Activated CD4-positive, alpha-beta T cell treated with anti-CD3 and anti-CD28 coated beads, Interleukin-2, amount 50 U/mL, for 24 hours (primary cell): ENCODE measurements at places on chromosomes 13 and 19.
A peak's percentile ranks its signal among the peaks of the same experiment; 100 is the strongest.

DNA sequence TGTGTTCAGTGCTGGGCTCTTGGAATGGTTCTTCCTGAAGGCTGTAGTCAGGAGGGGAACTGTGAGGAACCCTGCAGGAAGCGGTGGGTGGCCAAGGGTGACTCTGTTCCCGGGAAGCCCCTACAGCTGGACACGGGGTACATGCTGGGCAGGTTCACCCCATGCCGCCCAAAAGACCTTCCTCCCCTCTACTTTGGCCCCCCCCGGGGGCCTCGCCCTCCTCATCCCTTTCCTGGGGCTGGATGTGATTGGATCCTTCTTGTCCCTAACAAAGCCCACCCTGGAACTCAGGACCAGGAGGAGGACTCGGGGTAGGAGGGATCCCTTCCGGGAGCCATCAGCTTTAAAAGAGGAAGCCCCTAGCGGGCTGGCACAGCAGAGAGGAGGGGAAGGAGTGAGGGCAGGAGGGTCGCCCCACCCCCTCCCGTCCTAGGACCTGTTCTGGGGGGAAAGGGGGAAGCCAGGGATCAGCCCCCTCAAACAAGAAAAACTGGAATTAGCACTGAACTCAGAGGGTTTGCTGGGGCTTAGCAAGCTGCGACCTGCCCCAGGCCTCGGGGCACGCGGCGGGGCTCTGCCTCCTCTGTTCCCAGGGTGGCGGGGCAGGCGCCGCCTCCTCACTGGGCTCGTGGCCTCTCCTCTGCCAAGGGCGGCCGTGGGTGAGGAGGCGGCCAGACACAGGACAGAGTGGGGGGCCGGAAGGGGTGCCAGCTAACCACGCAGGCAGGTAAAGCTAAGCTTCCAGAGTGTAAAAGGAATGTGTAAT, 4.0 kb downstream of the CEBPA start:
- DNase-seq: no peak

GRCh38 chr19:48826606-48827020, 9.7 kb downstream of the HSD17B14 start:
- no peak for DNase-seq

GRCh38 chr13:98685146-98685545, 67.3 kb downstream of the SLC15A1 start:
- no peak for DNase-seq

- DNase-seq: no peak
Measured at GRCh38 chr19:31111741-31112140, 237.5 kb downstream of the TSHZ3 start.

DNA sequence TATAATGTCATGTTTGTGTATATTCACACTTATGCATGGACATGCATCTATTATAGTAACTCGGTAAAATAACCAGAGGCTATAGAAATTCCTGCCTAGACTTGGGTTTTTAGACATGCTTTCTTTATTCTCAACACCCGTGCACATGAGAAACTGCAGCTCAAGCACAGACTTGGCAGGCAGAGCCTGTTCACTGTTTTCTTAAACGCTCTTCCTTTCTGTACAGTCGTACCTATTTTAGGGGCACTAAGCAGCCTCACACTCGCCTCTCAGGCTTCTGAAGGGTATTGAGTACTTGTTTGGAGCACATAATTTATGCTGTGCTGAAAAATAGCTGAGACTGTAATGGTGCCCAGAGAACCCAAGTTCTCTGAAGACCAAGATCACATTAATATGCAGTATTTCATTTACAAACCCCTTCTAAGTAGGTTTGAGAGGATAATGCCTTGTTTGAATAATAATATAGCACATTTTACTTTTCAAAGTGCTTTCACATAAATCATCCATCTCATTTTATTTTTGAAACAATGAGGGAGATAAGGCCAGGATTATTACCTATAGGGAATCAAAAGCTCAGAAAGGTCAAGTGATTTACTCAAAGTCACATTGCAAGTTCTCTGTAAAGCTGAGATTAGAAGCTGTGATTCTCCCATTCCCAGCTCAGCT, 429.9 kb downstream of the SPRY2 start:
- DNase-seq: no peak

- DNase-seq: peak; percentile 18
Measured at GRCh38 chr19:12293777-12294248, 870 bp downstream of the ZNF44 start.

GRCh38 chr13:24742977-24743376, 21.0 kb upstream of the RNF17 start:
- DNase-seq: no peak

- DNase-seq: no peak
Measured at GRCh38 chr13:31814536-31814935, 75.2 kb downstream of the RXFP2 start.

GRCh38 chr13:46119883-46120614, 15.2 kb upstream of the CPB2 start:
- DNase-seq: no peak

DNA sequence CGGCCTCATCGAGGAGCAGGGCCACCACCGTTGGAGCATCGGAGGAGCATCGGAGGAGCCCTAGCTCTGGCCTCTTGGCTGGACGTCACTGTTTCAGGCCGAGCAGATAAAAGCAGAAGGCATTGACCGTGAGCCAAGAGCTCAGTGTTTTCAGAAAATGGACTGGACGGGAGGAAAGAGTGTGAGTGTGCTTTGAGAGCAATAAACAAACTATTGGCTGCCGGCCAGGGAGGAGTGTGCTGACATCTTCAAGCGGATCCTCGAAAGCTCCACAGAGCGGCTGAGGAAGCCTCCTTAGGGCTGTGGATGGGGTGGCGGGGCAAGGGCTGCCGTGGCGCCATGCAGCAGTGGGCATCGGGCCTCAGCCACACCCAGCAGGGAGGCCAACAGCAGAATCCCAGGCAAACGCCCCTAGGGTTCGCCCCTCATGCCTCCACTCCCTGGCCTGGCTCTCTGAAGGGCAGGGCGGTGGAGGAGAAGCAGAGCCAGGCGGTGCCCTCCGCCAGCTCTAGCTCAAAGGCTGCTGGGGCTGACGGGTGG, 41.8 kb downstream of the IRS2 start:
- DNase-seq: no peak

DNA sequence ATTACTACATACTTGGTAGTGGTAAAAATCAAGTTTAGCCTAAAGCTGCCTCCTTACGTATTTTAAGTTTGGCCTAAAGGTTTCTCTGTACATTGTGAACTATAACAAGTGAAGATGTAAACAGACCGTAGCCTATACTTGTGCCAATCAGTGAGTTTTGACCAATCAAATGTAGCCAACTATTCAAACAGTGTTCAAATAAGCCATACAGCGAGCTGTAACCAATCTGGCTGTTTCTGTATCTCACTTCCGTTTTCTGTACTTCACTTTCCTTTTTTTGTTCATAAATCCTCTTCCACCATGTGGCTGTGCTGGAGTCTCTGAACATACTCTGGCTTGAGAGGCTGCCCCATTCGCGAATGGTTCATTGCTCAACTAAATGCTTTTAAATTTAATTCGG, 2504.6 kb downstream of the PCDH9 start:
- no peak for DNase-seq

DNA sequence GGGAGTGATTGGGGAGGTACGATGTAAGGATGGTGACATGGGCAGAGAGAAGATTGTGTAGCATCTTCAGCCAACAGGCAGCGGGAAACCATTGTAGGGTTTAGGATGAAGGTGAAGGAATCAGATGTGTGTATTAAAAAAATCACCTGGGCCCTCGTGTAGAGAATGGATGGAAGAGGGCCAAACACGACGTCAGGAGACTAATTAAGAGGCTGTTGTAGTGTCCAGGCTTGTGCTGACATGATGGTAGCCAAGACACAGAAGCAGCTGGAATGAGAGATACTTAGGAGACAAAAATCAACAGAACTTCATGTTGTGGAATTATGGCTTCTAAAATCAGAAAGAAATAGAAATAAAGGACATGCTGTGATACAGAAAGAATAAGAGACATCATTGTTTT, 41.2 kb upstream of the ARGLU1 start:
- no peak for DNase-seq

GRCh38 chr13:99932912-99933311, 38.7 kb downstream of the ZIC5 start:
- no peak for DNase-seq

GRCh38 chr13:62387647-62388046, 972.0 kb upstream of the PCDH20 start:
- no peak for DNase-seq

GRCh38 chr13:111513766-111514609, 193.5 kb downstream of the TEX29 start:
- DNase-seq: no peak

DNA sequence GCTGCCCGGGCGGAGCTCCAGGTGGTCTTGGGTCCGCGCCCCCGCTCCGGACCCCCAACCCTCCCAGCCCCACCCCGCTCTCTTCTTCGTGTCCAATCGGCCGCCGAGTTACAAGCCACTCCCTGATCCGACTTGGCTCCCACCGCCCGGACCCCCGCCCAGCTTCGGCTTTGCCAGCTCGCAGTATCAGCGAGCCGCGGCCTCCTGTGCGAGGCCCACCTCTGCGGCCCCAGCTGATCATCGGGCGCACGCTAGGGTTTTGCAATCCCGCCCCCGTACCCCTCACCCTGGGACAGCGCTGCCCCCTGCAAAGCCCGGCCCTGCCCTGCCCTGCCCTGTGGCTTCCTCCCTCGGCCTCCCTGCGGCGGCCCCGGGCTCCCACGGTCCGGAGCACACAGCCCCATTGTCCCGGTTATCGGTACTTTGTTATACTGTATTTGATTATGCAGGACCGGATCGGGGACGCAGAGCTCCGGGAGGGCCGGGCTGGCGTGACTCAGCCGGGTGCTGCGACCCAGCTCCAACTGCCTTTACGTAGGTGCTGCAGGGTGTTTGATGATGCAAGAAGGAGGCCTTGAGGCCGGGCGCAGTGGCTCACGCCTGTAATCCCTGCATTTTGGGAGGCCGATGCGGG, 598 bp upstream of the LPAR2 start:
- peak; percentile 10 for DNase-seq

GRCh38 chr13:36776175-36776574, 42.8 kb upstream of the RFXAP start:
- DNase-seq: no peak

GRCh38 chr19:46023311-46023779, 492 bp upstream of the PGLYRP1 start:
- DNase-seq: no peak

- DNase-seq: no peak
Measured at GRCh38 chr13:48403913-48404312, 9.0 kb downstream of the LPAR6 start.

DNA sequence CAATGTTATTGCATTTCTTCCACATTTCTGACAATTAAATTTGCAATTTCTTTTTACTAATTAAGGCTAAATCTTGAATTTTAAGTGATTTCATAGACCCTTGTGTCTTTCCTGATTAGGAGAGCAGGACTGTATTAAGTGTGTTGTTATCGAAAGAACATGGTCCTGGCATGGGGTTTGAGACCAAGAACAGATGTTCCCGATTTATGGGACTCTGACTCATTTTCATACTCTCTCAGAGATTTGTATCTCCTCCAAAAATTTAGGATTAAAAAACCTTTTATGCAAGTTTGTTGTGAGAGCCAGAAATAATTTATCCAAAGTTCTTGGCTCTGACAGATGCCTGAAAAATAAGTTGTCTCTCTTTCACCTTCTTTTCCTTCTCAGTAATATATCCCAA, 589.3 kb upstream of the ARGLU1 start:
- no peak for DNase-seq

GRCh38 chr13:65095161-65096082, 2134.7 kb downstream of the PCDH9 start:
- DNase-seq: no peak

- no peak for DNase-seq
Measured at GRCh38 chr13:98353750-98354149, 176.7 kb upstream of the RNF113B start.

DNA sequence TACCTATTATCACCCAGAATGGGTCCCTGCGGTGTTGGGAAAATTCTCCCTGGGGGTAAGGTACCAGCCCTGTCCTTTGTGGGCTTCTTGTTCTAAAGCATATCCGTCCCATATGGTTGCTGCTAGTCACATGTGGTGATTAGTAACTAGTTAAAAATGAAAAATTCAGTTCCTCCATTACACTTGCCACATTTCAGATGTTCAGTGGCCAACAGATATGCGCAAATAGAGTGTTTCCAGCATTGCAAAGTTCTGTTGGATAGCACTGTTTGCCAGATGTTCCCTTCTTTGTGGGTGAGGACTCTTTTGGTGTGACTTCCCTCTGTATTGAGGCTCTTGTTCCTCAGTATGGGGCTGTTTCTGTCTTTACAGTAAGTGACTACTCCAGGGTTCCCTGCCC, 3.8 kb downstream of the CNOT3 start:
- DNase-seq: no peak

DNA sequence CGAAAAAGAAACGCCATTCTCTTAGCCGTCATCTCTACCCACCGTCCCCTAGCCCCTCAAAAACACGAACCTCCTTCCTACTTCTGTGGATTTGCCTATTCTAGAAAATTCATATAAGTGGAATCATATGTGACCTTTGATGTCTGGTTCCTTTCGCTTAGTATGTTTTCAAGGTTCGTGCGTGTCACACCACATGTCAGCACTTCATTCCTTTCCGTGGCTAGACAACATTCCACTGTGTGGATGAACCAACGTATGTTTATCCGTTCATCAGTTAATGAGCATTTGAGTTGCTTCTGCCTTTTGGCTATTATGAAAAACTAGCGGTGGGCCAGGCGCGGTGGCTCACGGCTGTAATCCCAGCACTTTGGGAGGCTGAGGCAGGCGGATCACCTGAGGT, 14.0 kb upstream of the PPP1R12C start:
- DNase-seq: no peak

- no peak for DNase-seq
Measured at GRCh38 chr13:26372747-26373146, 118.8 kb downstream of the CDK8 start.

DNA sequence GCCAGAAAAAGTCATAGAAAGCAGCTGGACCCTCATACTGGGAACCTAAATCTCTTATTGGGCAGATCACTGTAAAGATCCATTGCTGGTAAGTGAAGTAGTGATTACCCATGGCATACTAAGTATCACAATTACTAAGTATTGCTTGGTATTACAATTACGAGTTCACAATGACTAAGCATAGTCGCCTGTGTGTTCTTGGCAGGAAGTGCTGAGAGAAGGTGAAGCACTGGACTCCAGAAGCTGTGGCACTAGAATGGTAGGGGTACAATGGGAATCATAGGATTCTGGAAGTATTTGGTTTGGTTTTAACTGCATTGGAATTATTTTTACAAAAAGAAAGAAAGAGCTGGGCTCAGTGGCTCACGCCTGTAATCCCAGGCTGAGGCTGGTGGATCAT, 20.3 kb downstream of the LGALS16 start:
- DNase-seq: no peak
